Kidney epithelial cell (primary cell): ENCODE measurements at places on chromosomes 16 and 17.

GRCh38 chr17:40430272-40431230 lies 12.7 kb upstream of the IGFBP4 start:
- DNase-seq: no peak

GRCh38 chr17:81436294-81436849 lies 41.1 kb downstream of the BAHCC1 start:
- DNase-seq: no peak

DNA sequence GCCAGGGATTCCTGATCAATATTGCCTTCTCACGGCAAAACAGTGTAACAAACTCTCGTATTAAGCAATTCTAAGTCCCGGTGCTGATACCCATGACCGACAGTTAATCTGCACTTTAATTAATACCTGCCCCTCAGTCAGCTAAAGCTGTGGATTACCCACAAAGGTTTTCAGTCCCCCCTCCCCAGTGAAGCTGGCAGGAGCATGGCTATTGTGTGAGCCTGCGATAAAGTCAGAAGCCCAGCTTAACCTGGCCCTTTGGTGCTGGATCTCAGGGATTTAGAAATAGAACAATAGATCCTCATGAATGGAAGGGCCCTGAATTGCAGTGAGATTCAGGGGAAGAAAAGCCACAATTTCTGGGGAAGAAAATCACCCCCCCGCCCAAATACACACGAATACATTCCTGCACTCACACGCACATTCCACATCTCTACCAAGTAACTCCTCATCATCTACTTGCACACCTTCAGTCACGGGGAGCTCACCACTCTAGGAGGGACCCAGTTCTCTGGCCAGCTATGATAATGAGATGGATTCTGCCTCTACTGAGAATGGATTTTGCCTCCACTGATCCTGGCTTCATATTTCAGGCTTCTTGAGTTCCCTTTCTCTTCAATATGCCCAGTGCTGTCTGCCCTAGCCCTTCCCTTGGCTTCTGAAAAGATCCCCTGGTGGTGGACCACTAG lies 102.6 kb downstream of the WSCD1 start:
- DNase-seq: no peak

- DNase-seq: no peak
These were observed 751 bp upstream of the FOXC2 start for GRCh38 chr16:86565644-86566511.

DNA sequence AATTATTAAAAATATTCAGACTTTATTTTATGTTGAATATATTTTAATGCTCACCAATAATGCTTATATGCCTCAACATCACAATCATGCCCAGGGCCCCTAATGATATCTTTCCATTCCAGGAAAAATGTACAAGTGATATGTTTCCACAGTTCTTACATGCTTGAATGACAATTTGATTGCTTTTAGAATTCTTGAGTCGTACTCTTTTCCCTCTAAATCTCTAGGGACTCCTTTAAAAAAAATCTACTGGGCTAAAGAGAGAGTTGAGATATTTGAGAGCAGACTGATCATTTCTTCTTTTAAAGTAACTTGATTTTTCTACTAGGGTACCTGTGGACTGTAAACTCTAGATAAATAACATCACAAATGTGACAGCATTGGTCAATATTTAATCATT lies 18.2 kb upstream of the HLF start:
- no peak for DNase-seq

GRCh38 chr16:19110537-19111360 lies 3.0 kb upstream of the ITPRIPL2 start:
- no peak for DNase-seq

GRCh38 chr17:39981766-39982375 lies 1.3 kb downstream of the PSMD3 start:
- no peak for DNase-seq

DNA sequence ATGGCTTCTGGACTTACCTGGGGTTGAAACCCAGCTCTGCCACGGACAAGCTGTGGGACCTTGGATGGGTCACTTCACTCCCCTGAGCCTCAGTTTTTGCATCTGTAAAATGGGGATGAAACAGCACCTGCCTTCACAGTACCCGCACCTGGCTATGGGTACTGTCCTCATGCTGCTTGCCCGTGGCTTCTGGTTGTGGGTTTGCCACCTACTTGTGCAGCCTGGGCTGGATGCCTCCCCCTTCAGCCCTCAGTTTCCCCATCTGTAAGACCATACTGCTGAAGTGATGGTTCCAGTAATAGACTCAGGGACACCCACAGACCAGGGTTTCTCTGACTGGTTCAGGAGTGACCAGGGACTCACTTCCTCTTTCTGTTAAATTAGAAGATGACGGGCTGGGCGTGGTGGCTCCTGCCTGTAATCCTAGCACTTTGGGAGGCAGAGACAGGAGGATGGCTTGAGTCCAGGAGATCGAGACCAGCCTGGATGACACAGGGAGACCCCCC lies 9.4 kb downstream of the GLIS2 start:
- DNase-seq: no peak

GRCh38 chr16:49849037-49849753 lies 6.7 kb downstream of the ZNF423 start:
- no peak for DNase-seq

- no peak for DNase-seq
These were observed 3.5 kb upstream of the RNF43 start for GRCh38 chr17:58420827-58421226.

GRCh38 chr17:13160296-13160695 lies 142.5 kb upstream of the ELAC2 start:
- DNase-seq: no peak

GRCh38 chr17:948284-948852 lies 31.2 kb downstream of the NXN start:
- DNase-seq: no peak

DNA sequence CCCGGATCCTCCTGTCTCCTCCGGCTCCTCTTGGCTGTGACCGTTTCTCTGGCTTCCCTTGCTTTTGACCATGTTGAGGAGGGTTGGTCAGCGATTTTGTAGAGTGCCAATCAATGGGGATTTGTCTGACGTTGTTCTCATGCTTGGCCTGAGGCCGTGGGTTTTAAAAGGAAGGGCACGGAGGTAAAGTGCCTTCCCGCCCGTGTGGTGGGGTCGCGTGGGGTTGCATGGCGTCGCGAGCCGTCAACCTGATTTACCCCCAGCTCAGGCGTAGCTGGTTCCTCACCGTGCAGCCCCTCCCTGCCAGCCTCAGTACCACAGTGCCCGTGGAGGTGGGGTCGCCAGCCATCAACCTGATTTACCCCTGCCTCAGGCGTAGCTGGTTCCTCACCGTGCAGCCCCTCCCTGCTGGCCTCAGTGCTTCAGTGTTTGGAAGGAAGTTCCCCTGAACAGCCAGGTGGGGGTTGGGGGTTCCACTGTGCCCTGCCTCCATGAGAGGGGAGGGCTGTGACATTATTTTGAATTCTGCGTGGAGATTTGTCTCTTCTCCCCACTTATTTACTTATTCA lies 5.0 kb downstream of the TPSAB1 start:
- DNase-seq: no peak

DNA sequence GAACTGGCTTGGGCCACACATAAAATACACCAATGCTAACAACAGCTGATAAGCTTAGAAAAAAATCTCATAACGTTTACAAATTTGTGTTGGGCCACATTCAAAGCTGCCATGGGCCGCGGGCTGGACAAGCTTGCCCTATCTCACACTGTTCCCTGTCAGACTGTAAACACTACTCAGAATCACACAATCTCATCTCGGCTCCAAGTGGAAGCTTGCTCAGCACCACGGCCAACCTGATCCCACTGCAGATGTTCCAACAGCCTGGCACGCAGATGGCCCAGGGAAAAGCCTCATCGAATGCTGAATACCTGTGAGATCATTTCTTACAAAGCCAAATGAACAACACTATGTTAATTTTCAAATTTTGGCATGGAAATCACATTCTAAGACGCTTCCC lies 125.8 kb downstream of the ANKRD11 start:
- DNase-seq: no peak

- no peak for DNase-seq
These were observed 24.3 kb upstream of the C1QL1 start for GRCh38 chr17:44992242-44992939.

- no peak for DNase-seq
These were observed 116.9 kb downstream of the USP22 start for GRCh38 chr17:20925954-20926353.

DNA sequence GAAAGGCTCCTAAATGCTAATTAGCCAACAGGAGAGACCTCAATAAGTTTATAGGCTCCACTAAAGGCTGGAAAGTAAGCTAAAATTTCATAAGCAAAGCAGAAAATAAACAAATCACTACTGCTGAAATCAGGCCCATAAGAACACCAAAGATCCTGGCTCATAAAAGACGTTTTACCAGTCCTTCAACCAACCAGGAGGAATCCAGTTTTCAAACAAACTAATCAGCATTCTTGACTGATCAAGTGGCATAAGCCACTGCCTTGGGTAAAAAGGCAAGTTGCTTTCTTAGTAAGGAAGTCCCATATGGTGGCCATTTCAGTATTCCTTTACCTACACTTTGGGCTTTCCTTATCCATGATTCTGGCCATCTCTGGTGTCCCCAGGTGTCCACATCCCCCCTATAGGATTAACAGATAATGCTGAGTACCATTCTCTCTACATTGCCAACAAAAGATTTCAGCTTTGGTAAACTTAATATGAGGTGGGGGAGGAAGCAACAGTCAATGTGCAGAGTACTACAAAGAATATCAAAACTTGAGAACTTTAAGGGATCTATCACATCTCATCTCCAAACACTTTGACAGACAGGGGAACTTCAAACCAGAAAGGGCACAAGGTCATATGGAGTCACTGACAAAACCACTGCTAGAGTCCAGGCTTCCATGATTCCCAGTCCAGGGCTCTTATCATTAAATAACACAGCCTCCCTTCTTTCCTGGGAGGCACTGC lies 1.3 kb downstream of the TOM1L2 start:
- DNase-seq: no peak

DNA sequence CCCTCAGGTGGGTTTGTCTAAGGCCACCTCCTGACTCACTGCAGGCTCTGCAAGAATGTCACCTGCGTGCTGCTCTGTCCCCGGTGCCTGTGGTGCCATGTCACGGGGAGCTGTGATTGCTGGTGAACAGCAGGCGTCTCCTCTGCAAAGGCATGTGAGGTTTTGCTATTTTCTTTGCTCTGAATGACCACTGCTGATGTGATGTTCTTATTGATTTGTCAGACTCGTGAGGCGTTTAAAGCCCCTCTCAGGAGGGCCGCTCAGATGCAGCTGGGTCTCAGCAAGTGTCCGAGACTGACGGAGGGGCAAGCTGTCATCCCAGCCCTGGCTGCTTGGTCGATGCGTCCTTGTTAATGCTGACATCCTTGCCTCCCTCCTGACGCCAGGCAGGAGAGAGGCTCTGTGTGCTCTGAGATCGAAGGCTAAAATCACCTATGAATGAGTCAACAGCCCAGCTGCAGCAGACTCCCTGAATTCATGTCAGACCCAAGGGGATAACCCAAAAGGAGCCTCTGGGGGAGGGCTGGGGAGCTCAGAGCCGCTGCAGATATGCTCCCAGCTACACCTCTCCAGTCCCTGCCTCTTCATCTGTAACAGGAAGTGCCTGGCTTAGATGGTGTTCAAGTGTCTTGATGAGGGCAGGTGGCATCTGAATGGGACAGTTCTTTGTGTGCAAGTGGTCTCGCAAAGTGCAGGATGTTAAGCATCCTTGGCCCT lies 11.8 kb upstream of the PEMT start:
- DNase-seq: no peak

DNA sequence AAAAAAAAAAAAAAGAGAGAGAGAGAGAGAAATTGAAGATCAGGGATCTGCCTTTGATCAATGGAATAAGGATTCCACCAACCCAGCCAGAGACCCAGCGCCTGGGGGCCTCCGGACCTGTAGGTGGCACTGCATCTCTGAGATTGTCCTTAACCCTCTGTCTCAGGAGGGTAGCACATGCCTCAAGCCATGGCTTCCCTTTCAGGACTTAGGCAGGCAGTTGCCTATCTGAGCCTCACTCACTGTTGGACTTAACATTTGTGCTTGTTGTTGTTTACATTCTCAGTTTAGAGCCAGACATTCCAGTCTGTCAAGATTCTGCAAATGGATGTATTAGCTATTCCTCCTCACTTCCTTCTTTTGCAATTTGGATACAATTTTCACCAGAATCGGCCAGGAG lies 5.1 kb upstream of the SCNN1B start:
- DNase-seq: no peak

GRCh38 chr16:8564934-8565345 lies 25.4 kb downstream of the TMEM114 start:
- DNase-seq: no peak

- no peak for DNase-seq
These were observed 3.5 kb upstream of the WFDC1 start for GRCh38 chr16:84291226-84291625.

- no peak for DNase-seq
These were observed 31.5 kb upstream of the NOL11 start for GRCh38 chr17:67686241-67686640.

DNA sequence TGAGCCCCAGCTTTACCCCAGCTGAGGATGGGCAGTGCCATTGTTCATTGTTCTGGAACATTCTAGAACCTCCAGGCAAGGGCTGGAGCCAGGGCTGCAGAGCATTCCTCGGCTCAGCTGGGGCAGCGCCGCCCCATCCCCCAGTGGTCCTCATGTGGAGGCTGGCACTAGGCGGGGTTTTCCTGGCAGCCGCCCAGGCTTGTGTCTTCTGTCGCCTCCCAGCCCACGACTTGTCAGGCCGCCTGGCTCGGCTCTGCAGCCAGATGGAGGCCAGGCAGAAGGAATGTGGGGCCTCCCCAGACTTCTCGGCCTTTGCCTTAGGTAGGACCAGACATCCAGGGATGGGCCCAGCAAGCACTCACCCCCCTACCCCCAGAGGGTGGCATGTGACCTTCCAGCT lies at the start of gene TMEM95:
Gene TMEM95, plus strand, starts transcription at position 104 of the 400 bp plus-strand sequence. Its CDS starts 49 bp downstream, at position 153.
- no peak for DNase-seq

DNA sequence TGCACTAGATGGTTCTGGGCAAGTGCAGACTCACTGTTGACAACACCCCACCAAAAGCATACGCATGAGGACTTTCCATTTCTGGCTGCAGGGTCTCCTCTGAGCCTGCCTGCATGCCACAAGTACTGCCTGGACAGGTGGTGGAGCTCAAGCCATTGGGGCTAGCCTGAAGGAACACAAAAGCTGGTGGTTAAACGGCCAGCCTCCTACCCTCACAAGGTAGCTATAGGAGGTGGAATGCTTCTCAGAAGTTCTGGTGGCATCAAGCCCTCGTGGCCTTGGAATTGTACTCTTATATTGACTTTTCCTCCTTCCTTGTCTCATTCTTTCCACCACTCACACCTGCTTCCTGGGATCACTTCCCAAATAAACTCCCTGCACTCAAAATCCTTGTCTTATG lies 56.6 kb upstream of the BCAR1 start:
- no peak for DNase-seq

GRCh38 chr16:76900285-76901263 lies 290.4 kb upstream of the MON1B start:
- DNase-seq: peak; percentile 67

GRCh38 chr16:29126057-29126494 lies 141.2 kb downstream of the LAT start:
- no peak for DNase-seq

- DNase-seq: no peak
These were observed 155.7 kb downstream of the SOCS1 start for GRCh38 chr16:11100239-11100750.
